ENCODE measurements at places on chromosomes 6 and 20.

- DNase-seq, result no peak
Measured at GRCh38 chr20:54601831-54602515, 126.6 kb downstream of the DOK5 start.

DNA sequence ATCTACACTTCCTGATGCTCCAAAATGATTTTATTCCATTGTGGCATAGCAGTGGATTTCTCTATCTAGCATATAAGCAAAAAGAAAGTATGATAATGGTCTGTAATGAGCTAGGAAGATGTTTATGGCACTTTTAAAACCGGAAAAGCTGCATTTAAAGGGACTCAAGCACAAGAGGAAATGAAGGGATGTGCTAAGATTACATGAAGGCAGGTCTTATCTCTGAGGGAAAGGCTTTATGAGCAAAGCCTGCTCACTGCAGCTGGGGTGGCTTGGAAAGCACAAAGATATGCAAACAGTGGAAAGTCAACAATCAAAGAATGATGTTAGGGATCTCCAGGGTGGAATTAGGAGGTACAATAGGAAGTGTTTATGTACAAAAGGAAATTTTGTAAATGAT, 138.2 kb downstream of the TENT5A start:
- DNase-seq, result no peak

DNA sequence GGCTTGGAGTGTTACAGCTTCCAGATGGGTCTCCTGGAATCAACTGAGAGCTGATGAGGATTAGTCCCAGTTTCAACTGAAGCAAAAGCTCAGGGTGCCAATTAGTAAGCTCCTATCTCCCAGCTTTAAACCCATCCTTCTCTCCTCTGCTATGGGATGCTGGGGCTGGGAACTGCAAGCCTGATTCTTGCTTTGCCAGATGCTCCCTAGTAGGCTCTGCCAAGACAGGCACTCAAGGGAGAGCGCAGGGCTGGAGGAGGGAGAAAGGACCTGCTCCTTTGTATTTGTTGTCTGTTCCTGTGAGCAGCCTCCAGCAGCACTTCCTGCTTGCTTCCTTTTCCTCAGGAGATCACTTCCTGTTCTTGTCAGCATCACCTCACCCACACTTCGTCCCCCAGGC, 309.7 kb downstream of the KIF16B start:
- no peak for DNase-seq

- DNase-seq, result no peak
Measured at GRCh38 chr6:116511424-116512110, at the start of gene CALHM5. CALHM5 (plus strand) TSS chr6:116511639; CDS start chr6:116511697, 58 bp downstream.

GRCh38 chr6:130593200-130593599, 227.4 kb downstream of the TMEM200A start:
- DNase-seq, result no peak

DNA sequence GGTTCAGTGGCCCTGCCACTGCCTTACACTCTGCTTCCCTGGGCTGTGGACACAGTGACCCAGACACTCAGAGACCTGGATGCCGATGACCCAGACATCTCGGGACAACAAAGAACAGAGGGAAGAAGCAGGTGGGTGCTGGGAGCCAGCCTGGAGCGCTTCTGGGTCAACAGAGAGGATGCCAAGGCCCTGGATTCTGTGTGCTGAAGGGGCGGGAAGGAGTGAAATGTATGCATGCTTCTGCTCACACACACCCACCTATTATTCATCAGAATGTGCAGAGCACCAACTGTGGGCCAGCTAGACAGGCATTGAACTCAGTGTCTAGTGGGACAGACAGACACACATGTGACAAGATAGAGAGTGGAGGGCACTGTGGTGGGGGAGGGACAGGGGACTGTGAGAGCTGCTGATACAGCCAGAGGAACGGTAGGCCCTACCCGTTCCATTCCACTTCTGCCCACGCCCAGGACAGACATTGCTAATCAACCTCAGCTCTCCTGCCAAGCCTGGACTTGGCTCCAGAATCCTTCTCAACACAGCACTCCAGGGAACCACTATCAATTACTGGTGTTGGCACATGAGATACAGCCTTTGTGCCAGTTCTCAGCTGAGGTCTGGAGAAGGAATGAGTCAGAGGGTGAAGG, 20.2 kb downstream of the KCNK15 start:
- DNase-seq, result no peak

GRCh38 chr6:137001299-137001976, 43.3 kb downstream of the IL20RA start:
- no peak for DNase-seq

DNA sequence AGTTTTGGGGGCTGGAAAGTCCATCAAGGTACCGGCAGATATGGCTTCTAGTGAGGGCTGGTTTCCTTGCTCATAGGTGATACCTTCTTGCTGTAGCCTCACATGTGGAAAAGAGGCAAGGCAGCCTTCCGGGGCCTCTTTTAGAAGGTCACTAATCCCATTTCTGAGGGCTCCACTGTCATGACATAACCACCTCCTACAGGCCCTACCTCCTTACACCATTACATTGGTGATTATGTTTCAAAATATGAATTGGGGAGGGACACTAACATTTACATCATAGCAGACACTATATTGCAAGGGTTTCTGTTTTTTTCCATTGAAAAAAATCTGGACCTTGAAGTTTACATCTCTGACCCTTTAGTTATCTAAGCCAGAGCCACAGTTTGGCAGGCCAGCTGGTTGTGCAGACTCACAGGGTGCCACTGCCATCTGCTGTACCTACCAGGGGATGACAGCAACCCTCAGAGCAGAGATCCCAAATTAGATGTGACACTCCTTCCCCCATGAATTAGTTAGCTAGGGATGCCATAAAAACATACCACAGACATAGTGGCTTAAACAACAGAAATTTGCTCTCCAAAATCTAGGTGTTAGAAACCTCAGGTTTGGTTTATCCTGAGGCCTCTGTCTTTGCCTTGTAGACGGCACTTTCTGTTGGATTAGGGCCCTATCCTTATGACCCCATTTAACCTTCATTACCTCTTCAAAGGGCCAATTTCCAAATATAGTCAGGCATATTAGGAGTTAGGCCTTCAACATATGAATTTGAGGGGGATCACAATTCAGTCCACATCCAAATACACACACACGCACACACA, 166.4 kb upstream of the RNF217 start:
- peak; percentile 49 for DNase-seq

DNA sequence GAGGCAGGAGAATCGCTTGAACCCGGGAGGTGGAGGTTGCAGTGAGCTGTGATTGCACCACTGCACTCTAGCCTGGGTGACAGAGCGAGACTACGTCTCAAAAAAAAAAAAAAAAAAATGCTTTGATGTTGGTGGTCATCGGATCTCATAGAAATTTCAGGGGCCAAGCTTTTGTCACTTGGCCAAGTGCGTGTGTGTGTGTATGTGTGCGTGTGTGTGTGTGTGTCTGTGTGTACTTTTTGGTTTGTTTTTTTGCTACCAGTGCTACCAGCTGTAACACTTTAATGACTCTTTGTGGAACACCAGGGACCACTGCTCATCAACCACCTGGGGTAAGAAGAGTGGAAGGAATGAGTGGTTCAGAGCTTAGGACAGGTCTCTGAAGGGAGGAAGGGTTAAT, 49.7 kb downstream of the TRAF3IP2 start:
- no peak for DNase-seq

DNA sequence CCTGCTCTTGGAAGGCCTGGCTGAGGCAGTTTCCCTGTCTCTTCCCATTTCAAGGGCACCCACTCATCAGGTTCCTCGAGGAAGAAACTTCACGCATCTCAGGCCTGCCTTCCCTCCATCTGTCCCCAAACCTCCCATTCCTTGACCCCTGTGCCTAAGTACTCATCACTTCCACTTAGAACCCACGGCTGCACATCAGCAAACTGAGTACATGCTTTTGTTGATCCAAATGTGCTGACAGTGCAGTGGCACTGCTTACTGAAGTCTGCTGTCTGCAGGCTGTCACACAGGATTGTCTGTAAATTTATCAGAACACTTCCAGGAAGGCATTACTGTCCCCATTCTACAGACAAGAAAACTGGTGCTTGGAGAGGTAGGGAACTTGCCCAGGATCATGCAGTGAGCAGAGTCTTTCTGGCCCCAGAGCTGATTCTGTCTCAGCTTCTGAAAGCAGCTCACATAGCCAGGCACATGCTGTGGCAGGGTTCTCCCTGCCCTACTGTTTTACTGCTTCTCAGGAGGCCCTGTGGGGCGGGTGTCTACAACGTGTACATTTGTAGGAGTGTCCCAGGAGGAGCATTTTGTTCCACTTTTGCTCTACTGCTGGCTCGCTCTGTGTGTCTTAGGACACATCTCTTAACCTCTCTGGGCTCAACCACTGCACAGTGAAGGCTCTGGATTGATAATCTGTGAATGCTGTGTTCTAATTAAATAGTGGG, 64.2 kb upstream of the XRN2 start:
- no peak for DNase-seq

GRCh38 chr20:8862092-8862491, 206.8 kb upstream of the PLCB4 start:
- DNase-seq, result no peak

Data from anterior cingulate cortex (tissue), 58 donors.